ENCODE measurements at places on chromosomes 5 and 9.

DNA sequence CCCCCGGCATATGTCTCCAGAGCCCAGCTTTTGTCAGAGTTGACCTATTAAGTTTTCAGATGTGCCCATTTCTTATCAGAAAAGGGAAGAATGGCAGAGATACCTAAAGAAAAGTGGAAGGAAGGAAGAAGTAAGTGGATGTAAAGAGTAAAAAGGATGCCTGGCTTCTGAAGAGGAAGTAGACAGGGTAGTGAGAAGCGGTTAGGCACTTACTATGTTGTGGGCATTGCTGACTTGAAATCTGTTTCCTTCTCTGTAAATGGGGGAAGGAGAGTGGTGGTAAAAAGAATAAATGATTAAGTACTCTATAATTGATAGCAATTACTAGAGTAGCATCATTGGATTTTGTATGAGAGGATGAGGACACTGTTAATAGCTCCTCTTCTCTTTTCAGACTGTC is 9.9 kb downstream of the ANP32B start:
- no peaks in the 10 kb centered on the region for H3K36me3 ChIP-seq
- DNase-seq, result no peak
- no peaks in the 10 kb centered on the region for H3K27me3 ChIP-seq
- H3K4me3 ChIP-seq, result no peak overlapping the region
- H3K4me1 ChIP-seq, result peaks cover 59% of the 10 kb centered on the region

DNA sequence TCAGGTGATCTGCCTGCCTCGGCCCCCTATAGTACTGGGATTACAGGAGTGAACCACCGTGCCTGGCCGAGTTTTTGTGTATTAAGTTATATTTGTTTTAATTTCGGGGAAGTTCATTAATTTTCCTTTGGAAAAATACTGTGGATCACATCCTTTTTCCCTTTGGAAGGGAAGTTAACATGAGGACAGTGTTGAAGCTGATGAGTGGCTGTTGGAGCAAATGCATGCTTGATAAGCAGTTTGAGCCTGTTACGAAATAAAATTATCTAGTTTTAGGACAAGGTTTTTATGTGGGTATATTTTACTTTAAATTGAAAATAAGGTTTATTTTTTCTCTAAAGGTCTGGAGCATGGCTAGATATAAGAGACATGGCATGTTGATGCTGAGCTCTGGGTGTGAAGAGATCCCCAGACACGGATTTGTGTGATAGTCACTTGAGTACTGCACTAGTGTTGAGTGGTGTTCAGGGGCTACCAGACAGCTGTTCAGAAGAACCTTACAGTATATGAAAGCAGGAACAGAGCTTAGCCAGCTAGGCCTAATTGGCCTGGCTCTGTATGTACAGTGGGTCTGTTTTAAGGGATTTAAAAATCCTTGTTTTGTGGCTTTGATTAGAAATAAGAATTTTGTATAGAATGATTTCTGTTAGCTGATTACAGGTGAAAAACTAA is 17.4 kb downstream of the LMNB1 start:
- H3K27ac ChIP-seq, result no peak overlapping the region
- H3K4me3 ChIP-seq, result no peak overlapping the region
- no peaks in the 10 kb centered on the region for H3K27me3 ChIP-seq
- no peak for DNase-seq
- H3K36me3 ChIP-seq, result no peaks in the 10 kb centered on the region
- H3K4me1 ChIP-seq, result no peaks in the 10 kb centered on the region

DNA sequence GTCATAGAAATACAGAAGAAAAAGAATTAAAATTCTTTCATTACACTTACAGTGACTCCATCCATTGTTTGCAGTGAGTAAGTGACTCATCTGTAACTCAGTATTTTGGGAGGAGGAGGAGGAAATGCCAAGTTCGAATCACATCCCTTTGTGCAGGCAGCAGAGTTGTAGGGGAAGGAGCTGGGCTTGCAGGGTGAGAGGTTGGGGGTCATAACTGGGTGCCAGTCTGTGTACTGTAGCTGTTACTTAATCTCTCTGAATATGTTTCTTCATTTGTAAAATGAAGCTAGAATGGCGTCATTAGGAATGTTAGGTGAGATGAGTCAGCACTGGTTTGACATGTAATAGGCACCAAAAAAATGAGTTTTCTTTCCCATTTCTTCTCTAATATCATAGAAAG is 235.7 kb upstream of the ADAMTSL1 start:
- no peaks in the 10 kb centered on the region for H3K36me3 ChIP-seq
- no peak overlapping the region for H3K4me3 ChIP-seq

DNA sequence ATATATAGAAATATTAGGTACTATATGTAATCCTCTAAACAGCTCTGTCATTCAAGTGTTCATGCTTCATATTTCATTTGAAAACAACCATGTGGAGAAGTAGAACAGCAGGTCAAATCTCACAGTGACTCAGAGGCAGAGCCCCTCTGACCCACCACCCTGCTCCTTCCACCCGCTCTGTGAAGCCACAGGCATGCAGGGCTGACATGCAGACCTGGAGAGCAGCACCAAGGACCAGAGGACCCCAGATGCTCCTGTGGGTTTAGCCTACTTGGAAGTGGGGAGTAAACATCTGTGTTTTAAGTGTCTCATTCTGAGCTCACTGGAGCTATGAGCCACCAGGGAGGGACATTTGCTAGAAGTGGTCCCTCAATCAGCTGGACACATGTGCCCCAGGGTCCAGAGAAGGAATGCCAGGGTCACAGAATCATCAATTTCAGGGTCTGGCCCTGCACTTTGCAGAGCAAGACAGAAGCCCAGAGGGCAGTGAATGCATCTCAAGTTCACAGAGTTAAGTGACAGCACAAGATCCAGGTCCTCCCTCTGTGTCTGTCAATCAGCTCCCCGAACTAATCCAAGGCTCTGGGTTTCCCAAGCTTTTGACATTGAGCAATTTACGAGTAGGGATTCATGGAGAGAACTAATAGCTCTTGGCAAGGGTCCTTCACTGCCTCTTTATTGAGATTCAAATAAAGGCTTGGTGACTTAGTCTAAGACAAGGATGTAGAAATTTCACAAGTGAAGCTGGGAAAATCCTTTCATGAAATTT is 441.1 kb downstream of the SEMA5A start:
- peaks cover 9% of the 10 kb centered on the region for H3K36me3 ChIP-seq
- DNase-seq, result no peak
- no peak overlapping the region for H3K4me3 ChIP-seq
- H3K4me1 ChIP-seq, result no peaks in the 10 kb centered on the region

- no peaks in the 10 kb centered on the region for H3K36me3 ChIP-seq
- no peak for DNase-seq
- no peaks in the 10 kb centered on the region for H3K27me3 ChIP-seq
- H3K27ac ChIP-seq, result no peak overlapping the region
These were observed 41.4 kb upstream of the PJA2 start for GRCh38 chr5:109451146-109451545.

Data from esophagus squamous epithelium (tissue), 5 donors.